ENCODE measurements at places on chromosomes 12 and 14.

GRCh38 chr12:114411071-114411837 lies 5.3 kb upstream of the TBX5 start:
- no peak for DNase-seq

- DNase-seq, result no peak
These were observed at the start of gene PMEL for GRCh38 chr12:55965941-55966407. PMEL (minus strand) TSS chr12:55966042; CDS start chr12:55966011, 31 bp downstream.

DNA sequence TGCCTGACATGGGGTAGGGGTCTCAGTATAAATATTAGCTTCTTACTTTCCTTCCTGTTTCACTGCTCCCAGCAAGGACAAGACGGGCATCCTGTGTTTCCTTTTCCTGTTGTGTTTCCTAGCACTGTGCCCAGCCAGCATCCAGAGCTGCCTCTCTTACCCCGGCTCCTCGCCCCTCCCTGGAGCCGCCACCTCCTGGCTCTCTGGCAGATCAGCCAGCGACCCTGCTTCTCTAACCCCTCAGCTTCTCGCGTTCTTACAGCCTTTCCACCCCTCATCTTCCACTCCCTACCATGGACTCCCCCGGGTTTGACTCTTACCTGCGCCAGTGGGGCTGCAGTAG lies 17.8 kb downstream of the HDAC7 start:
- no peak for DNase-seq

GRCh38 chr12:95177201-95177768 lies 40.0 kb downstream of the FGD6 start:
- DNase-seq, result no peak

GRCh38 chr12:121404734-121405133 lies 4.8 kb downstream of the RNF34 start:
- DNase-seq, result no peak

DNA sequence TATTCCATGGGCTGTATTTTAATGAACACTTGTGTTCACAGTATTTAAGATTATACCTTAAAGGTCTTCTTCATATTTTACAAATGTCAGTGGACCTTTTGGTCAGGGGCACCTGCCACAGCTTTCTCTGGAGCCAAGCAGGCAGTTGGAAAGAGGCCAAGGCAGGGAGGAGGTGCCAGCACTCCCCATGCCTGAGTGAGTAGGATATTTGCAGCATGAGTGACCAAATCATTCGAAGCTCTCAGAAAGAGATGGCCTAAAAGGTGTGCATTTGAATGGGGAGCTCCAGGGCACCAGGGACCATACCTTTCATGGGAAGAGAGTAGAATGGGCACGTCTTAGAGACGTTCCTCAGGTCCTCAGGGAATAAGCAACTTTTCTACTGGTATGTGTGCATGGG lies 121.6 kb downstream of the GPR135 start:
- DNase-seq, result no peak

GRCh38 chr14:97331058-97331457 lies 533.9 kb downstream of the VRK1 start:
- no peak for DNase-seq

GRCh38 chr12:128339126-128339520 lies 72.2 kb downstream of the TMEM132C start:
- peak; percentile 8 for DNase-seq

DNA sequence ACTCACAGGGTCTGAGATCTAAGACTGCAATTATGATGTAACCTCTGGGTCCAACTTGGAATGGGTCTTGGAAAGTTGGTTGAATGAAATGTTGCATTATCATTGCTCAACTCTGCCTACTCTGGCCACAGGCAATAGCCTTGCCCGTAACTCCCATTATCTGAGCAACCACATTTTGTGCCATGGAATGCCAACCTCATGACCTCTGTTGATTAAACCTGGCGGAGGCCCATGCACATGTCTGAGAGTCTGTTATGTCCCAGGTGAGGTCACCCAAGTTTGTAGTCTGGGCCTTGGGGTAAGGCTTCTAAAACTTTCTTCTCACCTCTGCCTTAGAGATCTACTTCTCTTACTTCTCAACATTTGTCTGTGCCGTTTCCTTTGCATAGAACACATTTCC lies 140.9 kb downstream of the TBX5 start:
- no peak for DNase-seq

GRCh38 chr14:74142523-74142922 lies 57.8 kb downstream of the LIN52 start:
- DNase-seq, result no peak

- no peak for DNase-seq
These were observed 88.4 kb downstream of the POLR3B start for GRCh38 chr12:106445959-106446358.

DNA sequence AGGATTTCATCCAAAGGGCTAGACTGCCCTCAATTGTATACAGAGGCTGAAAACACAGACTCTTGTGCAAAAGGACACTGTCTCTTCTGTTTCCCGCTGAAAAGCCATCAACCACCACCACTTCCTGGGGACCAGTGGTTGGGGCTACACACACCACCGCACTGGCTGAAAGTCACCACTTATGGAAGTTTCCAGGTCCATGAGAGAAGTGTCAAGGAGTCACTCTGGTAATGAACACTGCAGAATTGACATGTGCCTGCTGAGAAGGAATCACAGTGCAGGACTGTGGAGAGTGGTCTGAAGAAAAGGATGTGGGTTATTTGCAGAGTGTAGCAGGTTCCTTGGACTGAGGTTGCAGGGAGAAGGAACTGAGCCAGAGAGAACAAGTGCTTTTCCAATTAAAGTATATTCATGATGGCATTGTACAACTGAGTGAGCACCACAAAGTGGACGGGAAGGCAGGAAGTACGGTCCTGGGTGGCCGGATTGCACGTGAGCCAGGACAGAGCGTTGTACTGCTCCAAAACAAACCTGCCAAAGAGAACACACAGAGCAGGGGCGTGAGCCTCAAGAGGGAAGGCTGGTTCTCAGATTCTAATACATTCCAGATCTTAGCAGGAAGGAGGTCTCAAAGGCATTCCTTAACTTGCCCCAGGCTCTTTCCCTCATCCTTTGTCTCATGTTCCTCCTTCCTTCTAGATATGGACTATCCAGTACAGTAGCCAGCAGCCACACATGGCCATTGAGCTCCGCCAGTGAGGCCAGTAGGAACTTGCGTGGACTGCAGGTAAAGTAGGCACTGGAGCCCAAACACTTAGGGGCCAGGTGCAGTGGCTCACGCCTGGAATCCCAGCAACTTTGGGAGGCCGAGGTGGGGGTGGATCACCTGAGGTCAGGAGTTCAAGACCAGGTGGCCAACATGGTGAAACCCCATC lies 316.4 kb downstream of the MED13L start:
- DNase-seq, result no peak

- peak; percentile 85 for DNase-seq
These were observed 147.8 kb upstream of the ATP2B1 start for GRCh38 chr12:89856431-89856830.

- DNase-seq, result no peak
These were observed 10.6 kb downstream of the SIX4 start for GRCh38 chr14:60713513-60713912.

GRCh38 chr12:120342175-120343038 lies 14.8 kb upstream of the PLA2G1B start:
- no peak for DNase-seq

GRCh38 chr12:42588524-42589464 lies 752 bp downstream of the PRICKLE1 start:
- peak; percentile 37 for DNase-seq

DNA sequence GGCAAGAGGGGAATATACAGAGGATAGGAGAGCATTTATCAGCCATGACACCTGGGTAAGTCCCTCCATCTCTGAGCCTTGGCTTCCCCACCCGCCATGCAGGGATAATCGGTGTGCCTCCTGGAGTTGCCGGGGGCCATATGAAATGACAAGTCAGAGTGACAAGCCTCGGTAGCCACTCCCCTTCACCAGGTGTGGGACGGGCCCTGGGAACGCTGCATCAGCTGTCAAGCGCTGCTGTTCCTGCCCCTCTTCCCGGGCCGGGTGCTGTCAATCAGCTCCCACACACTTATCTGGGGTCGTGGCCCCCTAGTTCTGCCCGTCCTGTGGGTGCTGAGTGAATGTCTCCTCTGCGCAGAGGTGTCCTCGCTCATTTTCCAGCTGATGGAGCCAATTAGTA lies 57.2 kb downstream of the MVK start:
- no peak for DNase-seq

- no peak for DNase-seq
These were observed 105.2 kb downstream of the SLC41A2 start for GRCh38 chr12:104852896-104853295.

DNA sequence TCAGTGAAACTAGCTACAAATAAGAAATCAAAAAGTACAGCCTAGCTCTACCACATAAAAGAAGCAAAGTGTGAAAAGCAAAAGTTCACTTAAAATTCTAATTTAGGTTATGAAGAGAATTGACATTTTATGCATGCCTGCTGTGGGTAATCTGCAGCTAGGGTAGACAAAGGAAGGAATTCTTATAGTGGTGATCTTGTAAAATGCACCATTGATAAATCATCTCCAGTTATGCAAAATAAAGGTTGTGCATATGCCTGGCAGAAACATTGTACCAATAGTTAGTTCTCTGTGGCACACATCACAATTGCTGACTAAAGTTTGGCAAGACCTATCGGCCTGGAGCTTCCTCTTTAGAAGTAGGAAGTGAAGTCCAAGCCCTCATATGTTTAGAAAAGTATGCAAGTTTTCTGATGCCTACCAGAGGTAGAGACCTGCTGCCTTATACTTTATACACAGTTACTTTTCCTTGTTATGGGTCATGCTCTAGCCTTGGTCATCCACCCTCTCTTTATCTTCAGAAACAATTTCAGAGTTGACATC lies 78.3 kb downstream of the TSHR start:
- DNase-seq, result no peak

DNA sequence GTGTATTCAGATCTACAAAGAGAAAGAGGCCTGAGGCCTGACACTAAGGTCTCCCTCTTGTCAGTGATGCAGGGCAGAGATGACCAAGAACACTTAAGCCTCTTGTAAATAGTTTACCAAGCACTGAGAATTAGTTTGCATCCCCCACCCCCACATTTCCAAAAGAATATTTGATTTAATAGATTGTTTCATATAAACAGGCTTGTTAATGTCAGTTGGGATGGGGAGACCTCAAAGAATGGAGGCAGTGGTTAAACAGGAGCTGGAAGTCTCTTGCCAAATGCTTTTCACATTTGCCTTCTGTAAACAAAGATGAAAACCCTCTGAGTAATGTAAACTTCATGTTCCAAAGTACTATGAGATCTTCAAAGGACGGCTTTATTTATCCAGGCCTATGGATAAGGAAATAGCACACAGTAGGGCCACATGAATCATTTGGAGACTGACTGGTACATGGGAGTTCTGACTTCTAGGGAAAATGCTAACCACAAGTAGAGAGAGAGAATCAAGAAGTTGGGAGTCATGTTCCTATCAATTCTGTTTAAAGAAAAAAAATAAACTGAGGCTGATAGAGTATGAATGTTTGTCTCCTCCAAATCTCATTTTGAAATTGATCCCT lies 234.7 kb downstream of the ANO2 start:
- DNase-seq, result no peak

GRCh38 chr14:77582511-77582910 lies 33.9 kb downstream of the SPTLC2 start:
- no peak for DNase-seq

DNA sequence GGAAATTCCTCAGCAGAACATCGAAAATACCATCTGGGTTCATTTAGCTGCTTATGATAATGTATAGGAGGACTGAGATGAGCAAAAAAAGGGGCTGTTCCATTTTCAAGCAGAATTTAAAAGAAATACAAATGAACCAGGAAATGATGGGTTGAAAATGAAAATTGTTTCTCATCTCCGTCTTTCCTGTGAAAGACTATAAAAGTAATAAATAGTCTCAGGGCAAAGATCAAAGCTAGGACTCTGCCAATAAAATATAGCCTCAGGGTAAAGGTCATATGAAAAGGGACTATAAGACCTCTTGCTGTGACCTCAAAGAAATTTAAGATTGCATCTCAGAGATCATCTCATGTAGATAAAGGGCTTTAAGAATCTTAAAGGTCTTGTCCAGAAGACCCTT lies 478.0 kb downstream of the BTG1 start:
- no peak for DNase-seq

DNA sequence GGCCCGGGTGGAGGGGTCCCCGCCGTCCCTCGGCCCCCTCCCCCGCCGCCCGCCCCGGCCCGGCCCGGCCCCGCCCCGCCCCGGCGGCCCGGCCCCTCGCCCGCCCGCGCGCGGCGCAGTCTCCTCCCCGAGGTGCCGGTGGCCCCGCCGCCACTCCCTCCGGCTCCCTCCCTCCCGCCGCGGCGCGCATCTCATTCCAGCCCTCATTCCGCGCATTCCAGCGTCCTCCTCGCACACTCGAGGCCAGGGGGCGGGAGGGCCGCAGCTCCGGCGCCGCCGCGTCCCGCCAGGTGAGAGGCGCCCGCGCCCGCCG lies at the start of gene TEAD4:
Gene TEAD4, plus strand, starts transcription at position 206 of the 313 bp plus-strand sequence.
- DNase-seq, result peak; percentile 74

GRCh38 chr14:102283631-102284129 lies 21.3 kb downstream of the MOK start:
- no peak for DNase-seq

- DNase-seq, result no peak
These were observed 41.4 kb downstream of the PTGER2 start for GRCh38 chr14:52355526-52355925.

DNA sequence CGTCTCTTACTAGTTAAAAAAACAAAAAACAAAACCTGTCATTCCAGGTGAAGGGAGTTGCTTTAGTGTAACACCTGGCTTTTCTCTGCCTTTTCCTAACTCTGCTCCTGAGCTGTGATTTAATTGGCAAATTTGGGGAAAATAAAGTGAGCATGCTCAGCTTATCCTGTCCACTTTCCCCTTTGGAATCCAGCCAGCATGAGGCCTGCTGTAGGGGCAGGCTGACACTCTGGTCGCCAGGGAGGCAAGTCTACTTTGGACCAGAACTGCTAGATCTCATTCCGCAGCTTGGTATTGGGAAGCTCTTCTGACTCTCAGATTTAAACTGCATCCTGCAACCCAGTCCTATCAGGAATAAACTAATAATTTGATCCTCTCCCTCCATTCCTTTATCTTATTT lies 30.1 kb downstream of the CDKN1B start:
- DNase-seq, result no peak

DNA sequence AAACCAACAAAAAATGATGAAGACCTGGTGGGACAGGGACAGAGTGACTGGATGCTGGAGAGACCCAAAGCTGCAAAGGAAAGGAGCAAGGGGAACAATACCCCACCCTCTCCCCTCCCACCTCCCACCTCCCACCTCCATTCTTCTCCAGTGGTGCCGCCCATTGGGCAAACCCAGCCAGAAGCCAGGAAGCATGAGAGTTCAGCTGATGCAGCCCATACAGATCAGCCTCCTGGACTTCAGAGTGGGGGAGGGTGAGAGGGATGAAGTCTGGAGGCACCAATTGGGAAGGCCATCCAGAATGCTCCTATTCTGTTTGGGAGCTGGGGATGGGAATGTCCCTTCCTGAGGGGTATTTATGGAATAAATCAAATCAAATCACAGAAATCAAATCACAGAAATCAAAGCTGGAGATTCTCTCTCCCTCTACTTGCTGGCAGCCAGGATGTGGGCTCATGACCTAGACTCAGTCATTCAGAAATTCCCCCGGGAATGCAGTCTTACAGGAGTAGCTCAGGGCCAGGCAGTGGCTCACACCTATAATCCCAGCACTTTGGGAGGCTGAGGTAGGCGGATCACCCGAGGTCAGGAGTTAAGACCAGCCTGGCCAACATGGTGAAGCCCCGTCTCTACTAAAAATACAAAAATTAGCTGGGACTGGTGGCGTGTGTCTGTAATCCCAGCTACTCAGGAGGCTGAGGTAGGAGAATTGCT lies 31.1 kb downstream of the IRF2BPL start:
- DNase-seq, result no peak

- DNase-seq, result peak; percentile 58
These were observed 315.7 kb downstream of the NAV3 start for GRCh38 chr12:78146365-78146772.
